ENCODE measurements at places on chromosomes 11 and 22.

- DNase-seq = no peak
Measured at GRCh38 chr22:29375398-29376076, 12.8 kb downstream of the AP1B1 start.

DNA sequence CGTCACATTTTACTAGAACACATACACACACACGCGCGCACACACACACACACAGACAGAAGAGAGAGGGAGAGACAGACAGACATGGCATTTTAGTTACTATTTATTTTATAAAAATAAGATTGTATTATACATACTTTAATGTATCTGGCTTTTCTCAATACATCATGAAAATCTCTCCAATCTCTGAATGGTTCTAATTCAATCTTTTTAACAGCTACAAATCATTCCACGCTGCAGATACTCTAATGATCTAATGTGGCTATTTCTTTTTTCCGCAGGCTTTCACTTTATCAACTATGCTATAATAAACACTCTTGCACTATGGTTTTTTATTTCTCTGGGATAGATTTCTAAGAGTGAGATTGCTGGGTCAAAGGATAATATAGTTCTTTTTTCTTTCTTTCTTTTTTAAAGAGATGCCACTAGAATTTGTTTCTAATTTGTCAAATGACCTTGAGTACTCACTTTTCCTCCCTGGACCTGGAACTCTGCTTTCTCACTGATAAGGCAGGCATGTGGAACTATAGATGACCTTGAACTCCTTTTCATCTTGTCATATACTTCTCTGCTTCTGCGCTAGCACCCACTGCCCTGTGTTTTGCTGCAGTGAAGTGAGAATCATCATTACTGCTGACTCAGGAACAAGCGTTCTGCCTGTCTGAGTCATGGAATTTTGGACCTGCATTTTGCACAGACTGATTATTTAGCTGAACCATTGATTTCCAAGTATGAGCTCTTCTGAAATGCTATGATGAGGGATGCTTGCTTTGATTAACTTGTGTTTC is 4.9 kb upstream of the SLC6A5 start:
- DNase-seq = no peak

DNA sequence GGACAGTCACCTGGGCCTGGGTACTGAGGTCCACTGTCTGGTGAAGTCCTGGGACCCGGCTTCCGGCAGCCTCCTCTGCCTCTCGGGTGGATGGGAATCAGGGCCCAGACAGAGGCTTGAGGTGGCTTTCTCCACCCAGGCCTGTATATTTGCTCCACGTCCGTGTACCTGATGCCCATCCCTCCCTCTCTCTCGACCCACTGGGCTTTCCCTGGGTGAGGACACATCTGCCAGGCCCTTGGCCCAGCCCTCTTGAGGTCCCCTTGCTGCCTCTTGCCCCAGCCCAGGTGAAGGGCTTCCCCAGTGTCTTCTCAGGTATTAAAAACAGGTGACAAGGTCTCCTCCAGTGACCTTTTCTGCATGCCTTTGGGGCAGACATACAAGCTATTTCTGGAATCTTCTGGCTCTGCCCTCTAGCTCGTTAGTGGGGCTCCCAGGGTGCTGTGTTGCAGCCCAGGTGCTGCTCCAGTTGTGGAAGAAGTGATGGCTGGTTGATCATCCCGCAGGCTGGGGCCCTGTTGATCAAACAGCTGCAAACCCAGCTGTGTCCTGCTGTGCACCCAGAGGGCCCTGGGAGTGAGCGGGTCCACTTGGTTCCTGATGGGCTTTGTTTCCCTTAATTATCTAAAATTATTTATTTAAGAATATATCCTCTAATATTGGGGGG is 25.5 kb upstream of the ACR start:
- no peak for DNase-seq

DNA sequence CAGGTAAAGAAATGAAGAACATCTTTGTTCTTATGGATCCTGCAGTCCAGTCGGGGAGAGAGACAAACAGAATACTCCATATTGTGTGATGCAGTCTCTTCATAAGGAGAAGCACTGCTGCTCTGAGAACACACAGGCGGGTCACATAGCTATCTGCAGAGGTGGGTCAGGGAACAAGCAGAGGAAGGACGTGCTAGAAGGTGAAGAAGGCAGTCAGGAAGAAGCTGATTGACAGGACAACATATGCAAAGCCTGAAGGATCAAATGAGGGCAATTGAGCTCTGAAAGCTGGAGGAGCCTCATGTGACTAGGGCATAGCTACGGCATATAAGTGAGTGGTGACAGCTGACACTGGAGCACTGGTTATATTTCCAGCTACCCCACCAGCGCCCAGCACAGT is 122.5 kb downstream of the OPCML start:
- no peak for DNase-seq

DNA sequence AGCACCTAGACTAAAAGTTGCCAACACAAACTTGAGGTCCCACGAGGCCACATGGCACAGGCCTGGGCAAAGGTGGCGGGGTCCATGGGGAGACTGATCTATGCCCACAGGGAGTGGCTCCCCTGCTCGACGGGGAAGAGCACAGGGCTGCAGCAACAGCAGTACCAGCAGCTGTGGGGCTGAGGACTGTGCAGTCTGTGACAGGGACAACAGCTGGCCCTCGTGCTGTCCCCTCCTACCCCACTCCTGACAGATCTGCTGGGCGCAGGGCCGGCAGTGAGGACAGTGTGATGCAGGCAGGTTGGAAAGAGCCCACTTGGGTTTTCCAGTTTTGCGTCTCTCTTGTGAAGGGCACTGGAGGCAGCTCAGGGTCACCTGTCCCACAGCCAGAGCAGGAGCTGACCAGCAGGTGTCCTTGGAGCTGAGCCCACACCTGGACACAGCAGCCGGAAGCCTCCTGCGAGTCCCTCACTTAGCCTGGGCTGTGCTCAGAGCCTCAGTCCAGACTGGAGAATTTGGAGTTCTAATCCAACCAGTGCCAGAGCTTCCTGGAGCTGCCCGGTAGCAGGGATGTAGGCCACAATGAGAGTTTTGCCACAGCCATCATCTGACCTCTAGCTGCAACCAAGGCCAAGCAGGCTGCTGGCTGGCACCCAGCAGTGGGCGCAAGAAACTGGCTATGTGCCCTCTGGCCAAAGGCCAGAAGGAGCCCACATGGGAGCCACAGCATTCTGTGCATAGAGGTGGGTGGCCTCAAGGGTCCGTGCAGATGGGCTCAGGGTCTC is 3.6 kb upstream of the GAS2L1 start:
- no peak for DNase-seq

DNA sequence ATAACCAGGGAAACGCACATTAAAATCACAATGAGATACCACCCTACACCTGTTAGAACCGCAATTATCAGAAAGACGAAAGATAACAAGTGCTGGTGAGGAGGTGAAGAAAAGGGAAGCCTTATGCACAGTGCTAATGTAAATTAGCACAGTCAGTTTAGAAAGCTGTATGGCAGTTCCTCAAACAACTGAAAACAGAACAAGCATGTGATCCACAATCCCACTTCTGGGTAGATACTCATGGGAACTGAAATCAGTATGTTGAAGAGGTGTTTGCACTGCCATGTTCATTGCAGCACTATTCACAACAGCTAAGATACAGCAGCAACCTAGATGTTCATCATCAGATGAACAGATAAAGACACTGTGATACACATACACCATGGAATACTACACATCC is 75.0 kb upstream of the CCND1 start:
- no peak for DNase-seq

DNA sequence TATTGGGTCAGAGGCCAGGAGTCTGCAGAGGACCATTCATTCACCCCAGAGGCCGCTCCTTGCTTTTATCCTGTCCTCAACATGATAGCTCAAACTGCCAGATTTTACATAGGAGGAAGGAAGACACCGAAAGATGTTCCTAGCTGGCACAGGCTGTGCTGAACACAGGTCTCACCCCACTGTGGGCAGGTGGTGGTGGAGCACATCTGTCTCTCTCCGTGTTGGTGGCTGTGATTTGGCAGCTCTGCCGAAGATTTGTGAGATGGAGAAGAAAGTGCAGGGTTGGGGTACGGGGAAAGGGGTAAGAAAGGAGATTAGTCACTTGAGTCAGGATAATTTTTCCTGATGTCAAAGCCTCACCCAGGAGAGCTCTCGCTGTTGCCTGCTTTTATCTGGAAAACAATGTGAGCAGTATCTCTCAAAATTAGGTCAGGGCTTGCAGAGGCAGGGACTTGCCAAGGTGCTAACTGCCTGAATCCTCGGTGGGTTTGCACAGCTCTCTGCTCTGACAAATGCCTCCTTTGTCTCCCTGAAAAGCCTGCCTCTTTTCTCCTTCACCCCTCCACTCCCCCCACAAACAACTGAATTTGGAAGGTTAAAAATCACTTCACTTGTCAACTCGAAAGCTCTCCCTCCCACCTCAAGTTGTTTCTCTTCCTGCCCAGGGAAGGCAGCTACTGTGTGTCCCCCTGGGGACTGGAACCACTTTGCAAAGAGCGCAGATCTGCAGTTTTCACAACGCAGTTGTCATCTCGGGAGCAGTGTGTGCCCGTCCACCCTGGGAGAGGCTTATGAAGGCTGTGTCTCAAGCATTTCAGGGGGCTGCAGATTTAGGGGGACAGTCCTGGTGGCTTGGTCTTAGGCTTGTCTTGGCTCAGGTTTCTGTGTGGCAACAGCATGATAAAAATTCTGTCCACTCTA is 299.7 kb downstream of the ST3GAL4 start:
- DNase-seq = no peak

DNA sequence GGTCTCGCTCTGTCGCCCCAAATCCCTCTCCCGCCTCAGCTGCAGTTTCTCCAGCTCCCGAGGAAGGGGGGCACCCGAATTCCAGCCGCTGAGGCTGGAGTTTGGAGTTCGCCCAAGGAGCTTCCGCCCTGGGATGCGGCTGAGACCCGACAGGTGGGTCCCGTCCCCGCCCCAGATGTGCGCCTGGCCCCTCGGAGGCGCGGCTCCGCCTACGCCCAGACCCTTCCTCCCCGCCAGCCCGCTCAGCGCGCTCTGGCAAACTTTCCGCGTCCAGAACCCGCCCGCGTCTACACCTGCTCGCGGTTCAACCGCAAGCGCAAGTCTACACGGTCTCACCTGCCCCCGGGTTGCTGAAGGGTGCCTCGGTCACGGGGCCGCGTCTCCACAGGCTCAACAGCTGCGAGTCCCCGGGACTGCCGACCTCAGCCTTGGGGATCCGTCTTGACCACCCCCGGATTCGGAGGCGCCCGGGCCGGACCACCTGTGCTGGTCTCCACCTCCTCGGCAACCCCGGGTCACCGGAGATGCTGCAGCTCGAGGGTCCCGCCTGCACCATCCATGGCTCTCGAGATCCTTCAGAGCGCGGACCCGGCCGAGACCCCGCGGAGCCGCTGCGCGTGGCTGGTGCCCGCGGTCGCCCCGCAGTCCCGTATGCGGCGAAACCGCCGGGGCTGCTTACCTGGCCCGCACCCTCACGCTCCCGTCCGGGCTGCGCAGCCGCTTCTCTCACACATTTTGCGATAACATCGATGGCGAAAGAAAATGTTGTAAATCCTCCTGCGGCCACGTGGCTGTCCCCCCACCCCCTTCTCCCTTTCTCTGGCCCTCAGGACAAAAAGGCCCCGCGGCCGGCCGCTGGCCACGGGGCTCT is 63.6 kb downstream of the NFAM1 start:
- DNase-seq = no peak

GRCh38 chr11:12528487-12528886 is 145.7 kb upstream of the TEAD1 start:
- DNase-seq = no peak

DNA sequence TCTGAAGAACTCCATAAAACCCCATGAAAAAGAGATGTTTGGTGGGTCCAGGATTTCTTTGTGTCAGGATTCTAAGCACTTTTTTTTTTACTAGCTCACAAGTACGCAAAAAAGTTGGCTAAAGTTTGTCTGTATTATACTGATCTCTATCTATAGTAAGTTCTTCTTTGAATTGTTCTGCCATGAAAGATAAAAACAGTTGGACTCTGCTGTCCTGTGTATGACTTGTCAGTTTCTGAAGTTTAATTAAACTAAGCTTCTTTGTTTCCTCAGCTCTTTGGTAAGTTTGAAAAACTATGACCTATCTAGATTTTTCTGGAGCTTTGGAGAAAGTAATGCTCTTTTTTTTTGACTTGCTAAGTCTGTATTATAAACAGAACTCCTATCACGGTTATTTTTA is 812.2 kb upstream of the LUZP2 start:
- no peak for DNase-seq

DNA sequence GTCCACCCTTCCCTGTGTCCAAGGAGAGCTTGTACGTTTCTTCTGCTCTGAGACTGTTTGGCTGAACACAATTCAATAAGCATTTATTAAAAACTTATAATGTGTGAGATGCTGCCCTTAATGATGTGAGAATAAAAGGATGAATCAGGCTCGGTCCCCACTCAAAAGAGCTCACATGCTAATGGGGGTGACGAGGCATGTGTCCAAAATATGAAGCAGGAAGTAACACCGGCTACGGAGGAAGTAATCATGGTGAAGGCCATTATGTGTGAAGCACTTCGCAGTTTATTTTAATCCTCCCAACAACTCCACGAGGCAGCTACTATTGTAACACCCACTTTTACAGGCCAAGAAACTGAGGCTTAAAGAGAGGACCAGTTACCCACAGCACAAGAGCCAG is 3.4 kb upstream of the RASD2 start:
- DNase-seq = no peak

GRCh38 chr22:29209624-29209929 is 3.9 kb downstream of the EMID1 start:
- no peak for DNase-seq

DNA sequence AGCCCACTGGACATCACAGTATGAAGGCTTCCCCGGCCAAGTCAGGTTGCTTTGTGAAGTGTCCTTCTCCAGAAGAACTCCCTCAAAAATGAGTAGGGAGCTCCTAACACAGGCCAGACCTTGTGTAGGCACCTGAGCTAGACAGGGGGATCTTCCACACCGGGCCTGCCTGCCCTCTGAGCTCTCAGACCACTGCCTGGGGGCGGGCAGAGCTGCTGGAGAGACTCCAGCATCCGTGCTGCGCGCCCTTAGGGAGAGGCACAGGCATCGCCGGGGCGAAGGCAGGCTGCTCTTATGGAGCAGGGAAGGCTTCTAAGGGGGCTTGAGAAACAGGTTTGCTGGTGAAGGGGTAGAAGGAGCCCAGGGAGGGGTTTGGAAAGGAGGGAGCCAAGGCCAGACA is 4.4 kb downstream of the KCNJ5 start:
- no peak for DNase-seq

Data from kidney epithelial cell (primary cell).